Stimulated activated CD4-positive, alpha-beta T cell treated with anti-CD3 and anti-CD28 coated beads, TNF-alpha, amount 100 ng/mL, for 4 hours (primary cell): ENCODE measurements at places on chromosomes 4 and X.

DNA sequence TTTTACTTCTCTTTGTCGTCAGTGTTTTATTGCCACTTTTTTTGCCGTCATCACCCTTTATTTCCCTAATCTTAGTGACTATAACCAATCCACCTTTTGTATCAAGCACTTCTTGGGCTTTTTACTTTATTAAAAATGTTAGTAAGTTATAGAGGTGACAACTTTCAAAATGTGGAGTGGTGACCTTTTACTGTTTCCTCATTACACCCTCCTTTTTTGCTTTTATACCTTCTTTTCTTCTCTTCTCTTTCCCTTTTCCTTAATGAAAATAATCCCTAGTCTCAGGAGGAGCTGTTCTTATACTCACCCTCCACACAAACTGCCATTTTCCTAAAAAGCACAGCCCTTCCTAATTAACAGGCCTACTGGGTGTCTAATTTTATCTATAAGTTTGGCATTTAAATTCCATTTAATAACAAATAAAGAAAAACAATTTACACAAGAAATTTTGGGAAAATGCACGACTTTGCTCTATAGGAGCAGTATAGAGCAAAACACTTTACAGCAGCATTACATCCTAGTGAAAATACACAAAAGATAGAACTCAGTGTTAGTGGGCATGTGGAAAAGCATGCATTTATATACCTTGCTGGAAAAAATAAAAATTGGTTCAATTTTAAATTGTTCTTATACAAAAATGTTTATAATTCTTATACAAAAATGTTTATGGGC, 27.3 kb downstream of the BBS12 start:
- no peak for DNase-seq

DNA sequence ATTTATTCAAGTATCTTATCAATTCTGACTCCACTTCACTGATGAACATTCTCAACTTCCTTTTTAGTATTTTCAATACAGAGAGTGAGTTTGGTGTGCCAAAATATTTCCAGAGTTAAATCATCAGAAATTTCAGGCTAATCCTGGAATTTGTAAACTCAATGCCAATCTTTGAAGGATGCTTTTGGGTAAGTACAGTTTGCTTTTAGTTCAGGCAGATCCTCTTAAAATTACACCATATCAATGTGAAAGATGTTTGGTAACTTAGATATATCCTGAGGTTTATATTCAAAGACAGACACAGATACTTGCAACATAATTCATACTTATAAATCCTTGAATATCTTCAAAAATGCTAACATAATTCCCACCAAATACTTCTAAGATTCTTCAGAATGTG, 76.0 kb upstream of the FAM47B start:
- DNase-seq: no peak

- no peak for DNase-seq
Measured at GRCh38 chrX:5971300-5971699, 257.4 kb downstream of the NLGN4X start.

- DNase-seq: no peak
Measured at GRCh38 chr4:121728066-121728465, 31.3 kb upstream of the ANXA5 start.

GRCh38 chrX:80799584-80799983, 10.1 kb downstream of the BRWD3 start:
- DNase-seq: no peak

GRCh38 chrX:105869701-105870100, 47.4 kb downstream of the NRK start:
- no peak for DNase-seq

- DNase-seq: no peak
Measured at GRCh38 chrX:21678048-21678612, 20.0 kb upstream of the KLHL34 start.

DNA sequence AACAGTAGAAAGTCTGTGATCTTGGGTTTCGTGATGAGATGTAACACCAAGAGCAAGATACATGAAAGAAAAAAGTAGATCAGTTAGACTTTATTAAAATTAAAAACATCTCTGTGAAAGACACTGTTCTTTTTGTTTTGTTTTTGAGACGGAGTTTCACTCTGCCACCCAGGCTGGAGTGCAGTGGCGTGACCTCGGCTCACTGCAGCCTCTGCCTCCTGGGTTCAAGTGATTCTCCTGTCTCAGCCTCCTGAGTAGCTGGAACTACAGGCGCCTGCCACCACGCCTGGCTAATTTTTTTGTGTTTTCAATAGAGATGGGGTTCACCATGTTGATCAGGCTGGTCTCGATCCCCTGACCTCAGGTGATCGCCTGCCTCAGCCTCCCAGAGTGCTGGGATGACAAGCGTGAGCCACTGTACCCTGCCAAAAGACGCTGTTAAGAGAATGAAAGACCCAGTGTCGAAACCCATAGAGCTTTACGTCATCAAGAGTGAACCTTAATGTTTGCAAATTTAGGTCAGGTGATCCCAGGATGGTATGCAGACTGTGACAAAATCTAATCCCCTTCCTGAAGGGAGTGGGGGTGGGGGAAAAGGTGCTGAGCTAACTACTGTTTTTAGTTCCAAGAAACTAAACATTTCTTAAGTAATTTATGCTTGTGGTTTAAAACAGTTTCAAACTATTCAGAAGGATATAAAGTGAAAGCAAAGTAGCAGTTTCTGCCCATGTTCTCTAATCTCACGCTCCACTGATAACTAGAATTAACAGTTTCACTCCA, 8.0 kb downstream of the OFD1 start:
- DNase-seq: no peak

DNA sequence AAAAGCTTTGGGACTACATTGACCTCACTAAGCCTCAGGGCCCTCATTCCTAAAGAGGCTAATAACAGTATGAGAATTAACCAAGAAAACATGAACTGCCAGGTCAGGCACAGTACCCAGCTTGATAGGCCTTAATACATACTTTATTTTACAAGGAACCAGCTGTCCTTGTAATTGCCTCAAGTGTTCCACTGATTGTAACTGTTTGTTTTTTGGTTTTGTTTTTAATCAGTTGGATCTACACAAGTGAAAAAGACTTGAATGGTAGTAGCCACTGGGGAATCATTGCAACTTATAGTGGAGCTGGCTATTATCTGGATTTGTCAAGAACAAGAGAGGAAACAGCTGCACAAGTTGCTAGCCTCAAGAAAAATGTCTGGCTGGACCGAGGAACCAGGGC, 35.6 kb downstream of the PKD2 start:
- DNase-seq: no peak

DNA sequence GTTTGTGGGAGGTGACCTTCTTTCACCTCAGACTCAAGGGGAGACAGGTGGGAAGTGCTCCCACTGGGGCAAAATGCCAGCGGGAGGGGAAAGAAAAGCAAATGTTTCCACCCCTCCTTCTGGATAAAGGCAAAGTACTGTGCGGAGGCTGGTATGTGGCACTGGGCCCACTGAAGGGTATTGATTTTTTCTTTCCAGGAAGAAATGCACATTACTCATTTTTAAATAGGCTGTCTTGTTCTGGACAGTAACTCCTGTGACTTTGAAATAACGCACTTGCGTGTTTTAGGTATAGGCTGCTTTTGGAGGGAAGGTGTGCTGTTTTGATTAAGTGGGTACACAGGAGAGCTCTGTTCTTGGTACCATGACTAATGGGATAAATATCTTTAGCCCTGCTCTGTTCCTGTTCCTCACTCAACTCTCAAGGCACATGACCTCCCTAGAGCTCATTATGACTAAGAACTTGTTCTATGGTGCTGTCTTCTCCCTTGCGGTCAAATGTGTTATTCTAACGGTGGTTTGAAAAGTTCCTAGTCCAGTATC, 40.7 kb upstream of the MBTPS2 start:
- no peak for DNase-seq

GRCh38 chr4:6405397-6405706, 67.1 kb downstream of the PPP2R2C start:
- DNase-seq: no peak

DNA sequence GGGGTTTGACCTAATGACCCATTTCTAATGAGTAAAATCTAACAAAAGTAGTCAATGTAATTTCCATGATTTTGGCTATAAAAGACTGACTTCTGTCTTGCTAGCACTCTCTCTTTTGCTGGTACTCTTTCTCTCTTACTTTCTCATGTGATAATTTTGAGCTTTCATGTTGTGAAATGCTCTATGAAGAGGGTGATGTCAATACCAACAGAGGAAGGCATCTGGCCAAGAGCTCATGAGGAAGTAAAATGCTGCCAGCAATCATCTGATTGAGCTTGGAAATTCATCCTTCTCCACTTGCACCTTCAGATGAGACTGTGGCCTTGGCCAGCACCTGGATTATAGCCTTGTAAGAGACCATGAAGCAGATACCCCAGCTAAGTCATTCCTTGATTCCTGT, 347.7 kb downstream of the HS3ST1 start:
- no peak for DNase-seq

- DNase-seq: no peak
Measured at GRCh38 chrX:99469439-99469838, 940.6 kb downstream of the PCDH19 start.

GRCh38 chr4:16225167-16225862, 956 bp downstream of the TAPT1 start:
- no peak for DNase-seq

DNA sequence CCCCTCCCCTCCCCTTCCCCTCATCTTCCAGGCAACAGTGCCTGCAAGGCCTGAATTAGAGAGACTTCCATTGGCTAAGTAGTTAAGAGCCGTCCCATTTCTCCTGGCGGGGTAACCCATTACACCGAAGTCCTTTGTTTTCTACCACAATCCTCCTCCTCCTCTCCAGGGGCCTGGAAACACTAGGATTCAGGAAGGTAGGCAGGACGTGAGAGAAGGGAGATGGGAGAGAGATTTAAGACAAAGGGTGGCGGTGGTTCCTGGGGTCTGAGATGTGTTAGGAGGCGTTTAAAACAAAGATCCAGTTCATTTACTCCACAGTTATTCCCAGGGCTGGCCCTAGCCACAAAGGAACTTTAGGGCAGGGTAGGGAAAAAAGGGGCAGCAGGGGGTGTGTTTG, 28.0 kb downstream of the NYX start:
- DNase-seq: no peak

GRCh38 chr4:3044870-3045819, 29.2 kb downstream of the HTT-AS start:
- peak; percentile 23 for DNase-seq
